ENCODE measurements at places on chromosomes 3 and 15.
A peak's percentile ranks its signal among the peaks of the same experiment; 100 is the strongest.

DNA sequence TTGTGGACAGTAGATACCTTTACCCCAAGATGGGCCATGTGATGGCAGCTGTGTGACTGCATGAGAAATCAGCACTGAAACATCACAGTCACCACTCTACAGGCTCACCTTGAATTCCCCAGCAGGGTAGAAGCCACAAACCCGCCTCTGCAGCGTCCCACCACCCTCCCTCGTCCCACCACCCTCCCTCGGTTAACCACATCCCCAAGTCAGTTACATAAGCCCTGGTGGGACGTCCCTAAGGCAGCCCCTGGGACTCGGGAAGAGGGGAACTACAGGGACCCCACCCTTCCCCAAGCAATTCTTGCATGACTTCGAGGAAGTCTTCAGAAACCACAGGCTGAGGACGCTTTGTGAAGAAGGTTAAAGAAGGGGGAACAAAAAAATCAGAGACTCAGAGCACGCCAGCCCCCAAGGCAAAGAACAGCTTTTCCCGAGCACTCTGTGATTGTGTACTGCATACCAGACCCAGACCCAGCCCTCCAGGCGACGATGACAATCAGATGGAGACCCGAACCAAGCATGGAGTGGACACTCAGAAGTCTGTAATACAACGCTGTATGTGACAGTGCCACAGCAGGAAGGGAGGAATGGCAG is 60.5 kb downstream of the SH3BP5 start:
- no peak for DNase-seq

DNA sequence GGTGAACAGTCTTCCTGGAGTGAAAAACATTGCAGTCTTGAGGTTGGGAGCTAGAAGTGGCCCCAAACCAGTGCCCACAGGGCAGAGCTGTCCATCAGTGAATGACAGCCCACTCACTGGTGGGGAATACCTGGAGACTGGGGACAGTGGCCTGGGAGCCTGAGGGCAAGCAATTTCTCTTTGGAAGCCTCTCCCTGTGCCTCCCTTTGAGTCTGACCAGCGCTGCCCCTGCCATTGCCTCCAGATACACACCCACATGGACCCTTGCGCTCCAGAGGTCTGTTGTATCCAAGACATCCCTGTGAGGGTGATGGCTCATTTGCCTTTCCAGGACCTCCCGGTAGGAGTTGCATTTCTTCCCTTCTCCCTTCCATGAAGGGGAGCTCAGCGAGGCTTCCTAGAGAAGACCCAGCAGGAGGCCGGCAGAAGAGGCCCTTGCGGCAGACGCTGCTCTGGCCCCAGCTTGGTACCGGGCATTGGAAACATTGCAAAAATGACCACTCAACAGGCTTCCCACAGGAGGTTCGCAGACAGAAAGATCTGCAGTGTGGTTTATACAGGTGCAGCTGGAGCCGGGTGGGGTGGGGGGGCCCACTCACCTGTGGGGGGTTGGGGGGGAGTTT is 38.5 kb downstream of the KLF13 start:
- DNase-seq, result peak; percentile 27

DNA sequence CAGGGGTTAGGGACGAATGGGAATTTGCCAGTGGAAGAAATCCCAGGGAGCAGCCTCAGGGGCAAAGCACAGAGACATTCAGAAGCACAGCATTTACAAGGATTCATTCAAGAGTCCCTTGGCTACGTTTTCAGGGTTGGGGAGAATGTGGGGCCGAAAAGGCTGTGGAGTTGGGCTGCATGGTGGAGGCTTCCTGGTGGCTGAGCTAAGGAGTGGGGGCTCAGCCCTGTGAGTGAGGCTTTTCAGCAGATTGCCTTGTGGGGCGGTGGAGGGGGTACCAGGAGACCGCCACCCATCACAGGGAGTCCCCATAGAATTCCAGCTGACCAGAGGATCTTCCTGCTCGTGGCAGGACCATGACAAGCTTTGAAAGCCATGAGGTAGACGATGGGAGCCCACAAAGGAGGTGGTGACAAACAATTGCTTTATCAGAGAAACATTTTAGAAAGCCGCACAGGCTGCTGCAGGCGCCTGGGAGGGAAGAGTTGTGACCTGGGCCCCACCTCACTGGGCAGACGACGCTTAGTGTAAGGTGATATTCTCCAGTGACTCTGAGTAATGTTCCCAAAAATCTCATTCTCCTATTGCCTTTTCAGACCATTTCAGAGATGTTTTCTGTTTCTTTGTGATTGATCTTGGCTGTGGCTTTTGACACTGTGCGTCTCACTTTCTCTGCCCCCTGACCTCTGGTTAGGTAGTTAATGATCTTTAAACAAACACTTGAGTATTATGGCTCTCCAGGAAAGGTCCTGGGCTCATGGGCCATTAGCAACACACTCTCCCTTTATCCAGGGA is 128.0 kb downstream of the DNAJB8 start:
- no peak for DNase-seq

DNA sequence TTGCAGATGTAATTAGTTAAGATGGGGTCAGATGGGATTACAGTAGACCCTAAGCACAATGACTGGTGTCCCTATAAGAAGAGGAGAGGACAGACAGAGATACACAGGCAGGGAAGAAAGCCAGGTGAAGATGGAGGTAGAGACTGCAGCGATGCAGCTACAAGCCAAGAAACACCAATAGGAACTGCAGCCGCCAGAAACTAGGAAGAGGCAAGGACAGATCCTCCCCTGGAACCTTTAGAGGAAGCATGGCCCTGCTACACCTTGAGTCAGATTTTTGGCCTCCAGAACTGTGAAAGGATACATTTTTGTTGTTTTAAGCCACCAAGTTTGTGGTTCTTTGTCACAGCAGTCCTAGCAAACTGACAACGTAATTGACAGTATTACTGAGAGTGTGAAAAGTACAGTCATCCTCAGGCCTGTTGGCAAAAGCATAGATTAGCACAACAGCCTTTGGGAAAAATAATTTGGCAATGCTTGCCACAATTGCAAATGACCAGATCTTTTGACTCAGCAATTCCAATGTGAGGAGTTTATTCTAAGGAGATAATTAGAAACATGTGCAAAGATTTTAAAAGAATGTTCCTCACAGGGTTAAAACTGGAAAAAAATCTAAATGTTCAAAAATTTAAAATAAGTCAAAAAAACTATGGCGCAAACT is 82.6 kb upstream of the TJP1 start:
- DNase-seq, result peak; percentile 16

GRCh38 chr3:130773366-130773765 is 26.7 kb upstream of the PIK3R4 start:
- DNase-seq, result no peak

DNA sequence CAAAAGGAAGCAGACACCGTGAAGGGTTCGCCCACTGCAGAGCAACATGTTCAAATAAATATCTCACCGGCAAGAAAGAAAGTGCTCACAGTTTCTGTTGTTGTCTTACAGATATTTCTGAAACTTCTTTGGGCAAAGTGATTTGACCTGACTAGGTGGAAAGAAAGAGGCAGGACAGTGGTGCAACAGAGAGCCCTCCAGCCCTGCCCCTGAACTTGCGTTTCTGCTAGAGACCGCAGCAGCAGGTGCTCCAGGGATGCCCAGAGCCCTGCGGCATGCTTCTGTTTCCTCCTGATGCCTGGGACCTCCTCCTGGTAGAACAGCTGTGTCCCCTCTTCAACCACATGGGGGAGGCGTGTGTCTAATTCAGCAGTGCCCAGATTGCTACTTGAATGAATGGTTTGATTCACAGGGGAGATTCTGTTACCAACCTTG is 123.4 kb downstream of the ATP10A start:
- DNase-seq, result no peak

DNA sequence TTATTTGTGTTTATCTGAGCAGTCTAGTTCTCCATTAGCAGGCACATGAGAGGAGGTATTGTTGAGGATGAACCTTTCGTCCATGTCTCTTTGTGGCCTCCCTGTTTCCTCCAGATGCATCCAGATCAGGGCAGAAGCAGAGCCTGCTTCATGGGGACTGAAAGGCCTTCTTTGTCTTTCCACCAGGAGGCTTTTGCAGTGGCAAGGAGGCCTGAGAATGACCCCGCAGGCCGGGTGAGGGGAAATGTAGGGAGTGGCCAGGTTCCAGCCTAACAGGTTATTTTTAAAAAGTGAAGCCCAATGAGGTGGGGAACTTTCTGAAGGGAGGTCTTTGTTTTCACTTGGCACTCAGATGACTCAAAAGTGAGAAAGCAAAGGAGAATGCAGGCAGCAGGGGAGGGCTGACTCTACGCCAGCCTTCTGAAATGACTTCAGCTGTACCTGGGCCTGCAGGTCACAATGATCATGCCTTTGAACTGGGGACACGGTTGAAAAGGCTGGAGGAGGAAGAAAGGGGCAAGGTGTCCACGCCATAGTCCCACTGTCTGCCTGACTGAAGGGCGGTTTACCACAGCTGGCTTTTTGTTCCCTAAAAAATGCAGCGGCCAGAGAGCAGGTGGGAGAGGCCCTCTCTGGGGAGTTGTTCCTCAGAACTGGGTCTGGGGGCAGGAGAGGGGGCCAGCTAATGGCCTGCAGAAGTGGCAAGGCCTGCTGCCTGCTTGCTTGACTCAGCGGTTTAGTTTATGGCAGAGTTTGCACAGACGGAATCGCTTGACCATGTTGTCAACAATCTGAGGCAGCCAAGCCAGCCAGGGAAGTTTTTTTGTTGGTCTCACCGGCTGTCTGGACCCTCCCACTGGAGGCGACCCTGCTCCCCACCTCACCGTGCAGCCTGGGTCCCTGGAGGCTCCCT is 28.7 kb downstream of the CMTM7 start:
- peak; percentile 60 for DNase-seq

GRCh38 chr3:39671600-39671999 is 137.8 kb upstream of the MYRIP start:
- DNase-seq, result peak; percentile 73

DNA sequence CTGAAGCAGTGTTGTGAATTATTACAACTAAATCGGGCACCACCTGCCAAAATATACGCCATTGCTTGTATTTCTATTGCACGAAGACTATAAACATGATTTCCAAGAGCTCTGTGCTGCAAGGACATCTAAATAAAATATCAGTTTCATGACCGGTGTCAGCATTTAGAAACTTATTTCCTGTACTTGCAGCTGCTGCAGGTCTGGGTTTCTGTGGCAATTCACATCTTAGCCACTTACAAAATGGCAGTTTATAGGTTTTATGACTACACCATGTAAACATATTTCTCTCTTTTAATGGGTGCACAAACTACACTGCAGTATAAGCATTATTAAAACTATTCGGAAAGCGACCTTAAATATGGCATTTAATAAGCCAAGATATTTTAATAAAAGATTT is 359.4 kb downstream of the VPS13C start:
- DNase-seq, result no peak

DNA sequence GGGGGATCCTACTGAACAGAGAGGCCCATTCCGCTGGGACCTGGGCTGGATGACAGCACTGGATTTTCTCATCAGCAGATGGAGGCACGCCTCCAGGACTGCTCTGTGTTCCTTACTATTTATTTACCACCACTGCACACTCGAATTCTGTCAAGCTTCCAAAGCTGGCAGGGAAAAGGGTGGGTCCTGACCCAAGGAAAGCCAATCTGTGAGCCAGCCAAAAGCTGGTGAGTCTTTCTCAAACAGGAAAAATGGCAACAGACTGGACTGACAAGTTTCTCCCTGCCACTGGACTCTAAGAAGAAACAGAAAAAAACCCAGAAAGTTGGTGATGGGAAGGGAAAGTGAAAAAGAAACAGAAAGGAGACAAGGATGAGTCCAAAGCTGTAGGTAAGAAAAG is 37.8 kb downstream of the CD47 start:
- DNase-seq, result no peak

DNA sequence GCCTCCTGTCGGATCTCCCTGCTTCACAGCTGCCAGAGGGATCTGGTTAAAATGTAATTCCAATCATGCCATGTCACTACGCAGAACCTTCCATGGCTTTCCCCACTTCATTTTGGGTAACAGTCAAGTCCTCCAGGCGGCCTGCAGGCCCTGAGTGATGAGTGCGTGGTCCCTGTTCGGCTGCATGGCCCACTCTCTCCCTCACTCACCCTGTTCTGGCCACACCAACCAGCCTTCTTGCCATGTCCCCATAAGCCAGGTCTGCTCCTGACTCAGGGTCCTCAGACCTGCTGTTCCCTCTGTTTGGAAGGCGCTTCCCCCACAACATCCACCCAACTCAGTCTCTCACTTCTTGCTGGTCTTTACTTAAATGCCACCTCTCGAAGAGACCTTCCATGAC is 41.6 kb upstream of the LINGO1 start:
- DNase-seq, result no peak

GRCh38 chr3:110608566-110608965 is 463.1 kb upstream of the NECTIN3 start:
- DNase-seq, result no peak

- no peak for DNase-seq
Observed at GRCh38 chr3:25508433-25508832, 80.4 kb downstream of the RARB start.

GRCh38 chr15:79432345-79433275 is 474 bp downstream of the MINAR1 start:
- DNase-seq, result no peak

DNA sequence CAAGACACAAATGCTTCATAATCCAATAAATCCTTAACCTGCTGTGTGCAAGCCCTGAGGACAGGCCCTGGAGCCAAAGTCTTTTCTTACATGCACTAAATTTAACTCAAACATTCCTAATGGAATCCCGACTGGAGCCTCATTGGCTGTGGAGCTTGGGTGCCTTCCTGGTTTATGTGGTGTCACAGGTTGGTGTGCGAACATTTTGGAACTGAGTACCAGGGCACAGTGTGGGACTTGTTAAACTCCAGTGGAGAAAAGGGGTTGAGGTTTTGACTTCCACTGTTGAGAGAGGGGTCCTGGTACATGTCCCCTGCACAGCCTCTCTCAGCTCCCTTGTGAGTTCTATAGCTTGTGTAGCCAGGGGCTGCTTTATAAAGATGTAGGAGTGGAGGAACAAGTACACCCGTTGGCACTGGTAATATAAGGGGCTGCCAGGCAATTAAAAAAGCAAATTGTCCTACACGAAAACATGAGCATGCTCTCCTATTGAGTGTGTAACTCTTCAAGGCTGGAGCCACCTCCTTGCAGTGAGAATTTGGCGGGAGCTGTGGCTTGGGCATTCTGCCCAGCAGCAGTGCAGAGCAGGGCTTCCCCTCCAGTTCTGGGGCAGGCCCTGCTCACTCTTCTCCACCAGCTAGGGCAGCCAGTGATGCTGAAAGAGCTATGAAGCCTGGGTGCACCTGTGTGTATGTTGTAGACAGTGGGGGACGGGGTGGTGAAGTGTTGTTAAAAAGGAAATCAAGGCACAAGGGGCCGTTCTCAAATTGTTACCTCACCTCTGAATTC is 218.1 kb downstream of the CLSTN2 start:
- no peak for DNase-seq

DNA sequence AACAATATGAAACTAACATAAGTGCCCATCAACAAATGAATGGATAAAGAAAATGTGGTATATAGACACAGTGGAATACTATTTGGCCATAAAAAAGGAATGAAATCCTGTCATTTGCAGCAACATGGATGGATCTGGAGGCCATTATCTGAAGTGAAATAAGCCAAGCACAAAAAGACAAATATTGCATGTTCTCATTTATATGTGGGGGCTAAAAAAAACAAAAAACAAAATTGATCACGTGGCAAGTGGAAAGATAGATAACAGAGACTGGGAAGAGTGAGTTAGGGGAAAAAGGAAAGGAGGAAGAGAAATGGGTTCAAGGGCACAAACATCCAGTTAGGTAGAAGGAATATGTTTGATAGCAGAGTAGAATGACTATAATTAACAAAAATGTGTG is 155.9 kb upstream of the BHLHE40 start:
- DNase-seq, result no peak

GRCh38 chr3:197317250-197317963 is 19.0 kb upstream of the DLG1 start:
- DNase-seq, result peak; percentile 95

Measured in MCF 10A (cell line).